Smooth muscle cell of trachea (primary cell): ENCODE measurements at places on chromosomes 12 and 14. TPM values are rescaled to one million over a fixed set of nuclear protein-coding genes. Genes with fewer than 3 reads are reported as not detected.

ITPK1 gene
- total RNA-seq: 9.3 and 11.7 TPM in 2 replicates

MYH6 gene
- not detected in 2 replicates for total RNA-seq

UBE3B gene
- 68.5 and 81.9 TPM in 2 replicates for total RNA-seq

MIS18BP1 gene
- total RNA-seq: 13.6 and 47.0 TPM in 2 replicates

TGFB3 gene
- 8.6 and 12.1 TPM in 2 replicates for total RNA-seq

SLC39A2 gene
- 0.17 TPM in 1 of 2 replicates, not detected in the other for total RNA-seq

LHX5 gene
- total RNA-seq: not detected in 2 replicates

TTC6 gene
- under 0.01 and 0.15 TPM in 2 replicates for total RNA-seq

WNT1 gene
- not detected in 2 replicates for total RNA-seq

ESRRB gene
- total RNA-seq: under 0.01 TPM in 1 of 2 replicates, not detected in the other

ADAM21 gene
- 0.99 and 1.5 TPM in 2 replicates for total RNA-seq

SERPINA4 gene
- not detected in 2 replicates for total RNA-seq

KCNMB4 gene
- 0.17 and 0.44 TPM in 2 replicates for total RNA-seq

SOX5 gene
- total RNA-seq: 7.9 and 13.4 TPM in 2 replicates

CLMN gene
- total RNA-seq: 0.44 and 1.5 TPM in 2 replicates

TMEM119 gene
- 388 and 611 TPM in 2 replicates for total RNA-seq

B4GALNT1 gene
- total RNA-seq: 0.58 and 1.3 TPM in 2 replicates

TAS2R10 gene
- 0.99 and 1.6 TPM in 2 replicates for total RNA-seq

SCFD1 gene
- 103 and 178 TPM in 2 replicates for total RNA-seq

NFE2 gene
- total RNA-seq: 0.15 and 1.2 TPM in 2 replicates

TAS2R31 gene
- total RNA-seq: 5.1 and 9.2 TPM in 2 replicates

PRR13 gene
- total RNA-seq: 44.7 and 45.8 TPM in 2 replicates

CBLN3 gene
- 4.1 and 11.4 TPM in 2 replicates for total RNA-seq

MUCL1 gene
- total RNA-seq: not detected in 2 replicates

IFI27 gene
- total RNA-seq: 34.4 and 52.5 TPM in 2 replicates

ABHD12B gene
- total RNA-seq: not detected in 2 replicates

KRT71 gene
- not detected in 2 replicates for total RNA-seq

DEPDC4 gene
- total RNA-seq: 2.6 and 3.9 TPM in 2 replicates

PLA2G1B gene
- 0.33 TPM in 1 of 2 replicates, not detected in the other for total RNA-seq

GDF11 gene
- 10.2 and 18.4 TPM in 2 replicates for total RNA-seq

KCNA5 gene
- not detected in 2 replicates for total RNA-seq

KRT72 gene
- total RNA-seq: not detected in 2 replicates

ZNF605 gene
- 12.2 and 13.1 TPM in 2 replicates for total RNA-seq

ATL1 gene
- total RNA-seq: 10.3 and 13.8 TPM in 2 replicates

PRIMA1 gene
- total RNA-seq: not detected in 2 replicates

ZFHX2 gene
- 0.15 and 0.66 TPM in 2 replicates for total RNA-seq

GLIPR1 gene
- 43.7 and 71.6 TPM in 2 replicates for total RNA-seq

TAS2R42 gene
- total RNA-seq: not detected in 2 replicates

CMA1 gene
- total RNA-seq: not detected in 2 replicates

TRIM9 gene
- 0.15 and 0.50 TPM in 2 replicates for total RNA-seq

PPP1R36 gene
- 1.2 TPM in 1 of 2 replicates, not detected in the other for total RNA-seq

OTOGL gene
- under 0.01 and 0.29 TPM in 2 replicates for total RNA-seq

TOMM20L gene
- not detected in 2 replicates for total RNA-seq

VPS37B gene
- 18.6 and 20.8 TPM in 2 replicates for total RNA-seq

ACSM4 gene
- total RNA-seq: not detected in 2 replicates

BCL11B gene
- under 0.01 TPM in 1 of 2 replicates, not detected in the other for total RNA-seq

CCDC196 gene
- total RNA-seq: not detected in 2 replicates

MGAT2 gene
- 97.6 and 99.1 TPM in 2 replicates for total RNA-seq

DEGS2 gene
- under 0.01 and 1.5 TPM in 2 replicates for total RNA-seq

RDH12 gene
- total RNA-seq: 0.15 TPM in 1 of 2 replicates, not detected in the other

KLRB1 gene
- not detected in 2 replicates for total RNA-seq
